ENCODE measurements at places on chromosomes 6 and 20.

GRCh38 chr6:15375638-15376290 is 129.9 kb downstream of the JARID2 start:
- DNase-seq: no peak

GRCh38 chr20:8608470-8608869 is 460.4 kb upstream of the PLCB4 start:
- DNase-seq: no peak

DNA sequence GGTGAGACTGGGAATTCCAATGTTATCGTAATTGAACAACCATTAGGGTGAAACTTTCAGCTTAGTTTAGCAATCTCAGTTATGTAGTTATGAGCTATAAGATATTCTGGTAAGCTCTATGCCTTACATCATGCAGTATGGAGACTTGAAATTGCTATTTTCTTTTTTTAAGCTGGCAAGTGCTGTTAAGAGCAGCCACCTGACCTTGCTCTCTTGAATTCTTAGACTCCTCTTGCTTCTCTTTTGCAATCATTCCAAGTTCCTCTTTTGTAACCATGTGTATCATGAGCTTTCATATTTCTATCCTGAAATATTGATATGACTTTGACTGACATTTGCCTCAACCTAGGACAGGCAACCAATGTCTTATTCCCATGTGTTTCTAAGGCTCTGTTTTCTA is 446.3 kb upstream of the SLC35B3 start:
- DNase-seq: no peak

- no peak for DNase-seq
Measured at GRCh38 chr6:48757661-48758060, 646.7 kb upstream of the PTCHD4 start.

DNA sequence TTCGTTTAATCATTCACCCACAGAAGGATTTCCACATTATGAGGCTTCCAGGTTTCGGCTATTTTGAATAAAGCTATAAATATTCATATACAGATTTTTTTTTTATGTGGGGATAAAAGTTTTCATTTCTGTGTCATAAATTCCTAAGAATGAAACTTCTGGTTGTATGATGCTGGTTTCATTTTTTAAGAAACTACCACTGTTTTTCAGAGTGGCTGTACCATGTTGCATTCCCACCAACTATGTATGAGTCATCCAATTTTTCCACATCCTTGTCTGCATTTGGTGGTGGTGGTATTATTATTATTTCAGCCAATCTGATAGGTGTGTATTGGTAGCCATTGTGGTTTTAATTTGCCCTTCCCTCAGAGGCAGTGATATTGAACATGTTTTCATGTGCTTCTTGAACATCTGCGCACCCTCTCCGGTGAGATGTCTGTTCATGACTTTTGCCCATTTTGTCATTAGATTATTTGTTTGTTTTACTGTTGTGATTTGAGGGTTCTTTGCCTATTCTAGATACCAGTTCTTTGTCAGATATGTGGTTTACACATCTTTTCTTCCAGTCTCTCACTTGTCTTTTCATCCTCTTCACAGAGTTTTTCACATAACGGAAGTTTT is 75.5 kb downstream of the DOK5 start:
- DNase-seq: no peak

DNA sequence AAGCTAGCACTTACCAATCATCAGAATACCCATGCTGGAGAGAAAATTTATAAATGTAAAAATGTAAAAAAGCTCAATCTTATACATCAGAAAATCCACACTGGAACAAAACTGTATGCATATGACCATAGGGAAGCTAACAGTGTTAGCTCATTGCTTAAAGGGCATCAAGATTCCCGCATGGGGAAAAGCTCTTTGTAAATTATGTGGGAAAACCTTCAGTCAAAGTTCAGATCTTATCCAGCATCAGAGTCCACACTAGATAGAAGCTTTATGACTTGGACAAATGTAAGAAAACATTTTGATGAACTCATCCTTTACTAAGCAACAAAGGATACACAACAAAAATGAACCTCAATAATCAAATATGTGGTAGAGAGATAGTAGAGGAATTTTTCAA is 34.7 kb downstream of the ZKSCAN8 start:
- DNase-seq: no peak

- DNase-seq: no peak
Measured at GRCh38 chr20:56350842-56351241, 7.9 kb upstream of the FAM210B start.

DNA sequence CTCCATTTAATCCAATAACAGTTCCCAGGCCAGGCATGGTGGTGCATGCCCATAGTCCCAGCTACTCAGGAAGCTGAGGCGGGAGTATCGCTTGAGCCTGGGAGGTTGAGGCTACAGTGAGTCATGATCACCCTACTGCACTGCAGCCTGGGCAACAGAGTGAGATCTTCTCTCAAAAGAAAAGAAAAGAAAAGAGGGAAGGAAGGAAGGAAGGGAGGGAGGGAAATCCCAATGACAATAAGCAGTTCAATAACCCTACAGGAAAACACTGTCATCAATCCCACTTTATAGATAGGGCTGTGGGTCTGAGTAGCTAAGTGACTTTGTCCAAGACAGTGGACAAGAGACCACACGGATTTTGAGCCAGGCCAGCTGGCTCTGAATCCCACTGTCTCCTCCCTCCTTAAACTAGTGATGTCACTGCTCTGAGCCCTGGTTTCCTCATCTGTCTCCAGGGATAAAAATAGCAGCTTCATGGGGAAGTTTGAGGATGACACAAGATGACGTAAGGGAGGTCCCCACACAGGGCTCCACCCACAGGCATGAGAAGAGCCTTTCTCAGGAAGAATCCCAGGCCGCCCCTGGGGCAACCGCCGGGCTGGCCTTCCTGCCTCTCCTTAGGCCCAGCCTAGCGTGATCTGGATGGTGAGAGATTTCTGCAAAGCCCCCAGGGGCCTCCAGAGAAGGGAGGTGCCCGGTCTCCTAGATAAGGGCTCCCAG is 7.2 kb upstream of the TRIB3 start:
- no peak for DNase-seq

GRCh38 chr6:39347906-39348585 is 25.5 kb upstream of the KCNK16 start:
- peak; percentile 41 for DNase-seq

- DNase-seq: no peak
Measured at GRCh38 chr6:36376183-36376582, 11.3 kb downstream of the ETV7 start.

GRCh38 chr6:160967833-160968232 is 23.7 kb upstream of the MAP3K4 start:
- no peak for DNase-seq

GRCh38 chr6:11323666-11324452 is 91.4 kb upstream of the NEDD9 start:
- no peak for DNase-seq

- no peak for DNase-seq
Measured at GRCh38 chr20:37256286-37256685, 5.3 kb downstream of the GHRH start.

DNA sequence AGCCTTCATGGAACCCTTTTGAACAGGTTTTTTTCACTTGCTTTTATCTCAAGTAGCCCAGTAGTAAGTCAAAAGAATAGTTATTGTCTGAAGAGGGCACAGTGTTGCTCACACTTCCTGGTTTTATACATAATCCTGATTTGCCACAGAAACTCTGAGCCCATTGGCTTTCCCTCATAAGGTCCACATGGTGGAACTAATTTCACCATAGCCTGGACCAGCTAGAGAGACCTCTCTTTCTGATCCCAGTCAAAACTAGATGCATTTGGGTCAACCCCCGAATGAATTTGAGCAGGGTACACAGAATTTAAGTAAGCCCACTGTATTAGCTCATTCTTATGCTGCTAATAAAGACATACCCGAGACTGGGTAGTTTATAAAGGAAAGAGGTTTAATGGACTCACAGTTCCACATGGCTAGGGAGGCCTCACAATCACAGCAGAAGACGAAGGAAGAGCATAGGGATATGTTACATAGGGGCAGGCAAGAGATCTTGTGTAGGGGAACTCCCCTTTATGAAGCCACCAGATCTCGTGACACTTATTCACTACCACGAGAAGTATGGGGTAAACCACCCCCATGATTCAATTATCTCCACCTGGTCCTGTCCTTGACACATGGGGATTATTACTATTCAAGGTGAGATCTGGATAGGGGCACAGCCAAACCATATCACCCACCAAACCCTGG is 6.2 kb downstream of the RWDD2A start:
- no peak for DNase-seq

DNA sequence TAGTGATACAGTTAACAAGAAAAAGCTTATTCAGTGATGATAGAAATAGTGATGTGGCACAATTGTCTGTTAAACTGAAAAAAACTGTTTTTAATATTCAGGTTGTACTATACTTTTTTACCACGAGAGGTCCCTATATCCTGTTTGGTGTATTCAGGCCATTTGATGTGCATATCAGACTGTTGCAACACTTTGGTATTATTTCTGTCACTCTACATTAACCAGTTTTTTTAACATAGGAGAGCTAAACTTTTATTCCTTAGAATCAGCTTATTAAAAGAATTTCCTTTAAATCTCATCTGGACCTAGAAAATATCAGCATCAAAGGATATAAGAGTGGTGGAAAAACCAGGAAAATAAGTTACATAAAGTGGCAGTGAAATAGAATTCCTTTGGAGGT is 36.8 kb downstream of the TSPYL4 start:
- DNase-seq: no peak

- DNase-seq: no peak
Measured at GRCh38 chr6:122438975-122439374, 32.6 kb downstream of the SERINC1 start.

DNA sequence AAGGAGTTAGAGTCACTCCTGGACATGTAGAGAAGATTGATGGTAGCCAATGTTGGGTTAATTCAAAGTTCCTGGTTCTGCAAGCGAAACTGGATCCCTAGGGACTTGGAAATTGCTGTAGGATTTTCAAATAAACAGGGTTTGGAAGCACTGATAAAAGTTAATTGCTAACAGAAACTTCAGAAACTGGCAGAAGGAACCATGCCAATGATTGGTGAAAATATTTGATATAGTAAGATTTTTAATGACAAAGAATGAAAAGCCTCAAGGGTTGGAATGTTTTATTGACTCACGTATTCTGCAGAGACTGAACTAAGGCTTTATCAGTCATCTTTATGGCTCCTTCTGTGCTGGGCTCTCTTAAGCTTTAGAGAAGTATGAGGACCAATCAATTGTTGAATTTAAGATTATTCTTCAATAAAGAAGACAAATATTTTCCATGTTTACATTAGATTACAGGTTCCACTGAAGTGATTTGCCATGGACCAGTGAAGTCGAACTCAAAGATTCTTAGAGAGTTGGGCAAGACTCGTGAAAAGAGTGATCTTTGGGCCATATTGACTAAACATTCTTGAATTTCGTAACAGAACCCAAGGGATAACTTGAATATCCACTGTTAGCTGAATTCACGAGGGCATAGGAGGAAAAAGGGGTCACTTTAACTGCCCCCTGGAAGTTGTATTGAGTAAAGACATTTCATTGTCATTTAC is 371.4 kb downstream of the HDGFL1 start:
- no peak for DNase-seq

DNA sequence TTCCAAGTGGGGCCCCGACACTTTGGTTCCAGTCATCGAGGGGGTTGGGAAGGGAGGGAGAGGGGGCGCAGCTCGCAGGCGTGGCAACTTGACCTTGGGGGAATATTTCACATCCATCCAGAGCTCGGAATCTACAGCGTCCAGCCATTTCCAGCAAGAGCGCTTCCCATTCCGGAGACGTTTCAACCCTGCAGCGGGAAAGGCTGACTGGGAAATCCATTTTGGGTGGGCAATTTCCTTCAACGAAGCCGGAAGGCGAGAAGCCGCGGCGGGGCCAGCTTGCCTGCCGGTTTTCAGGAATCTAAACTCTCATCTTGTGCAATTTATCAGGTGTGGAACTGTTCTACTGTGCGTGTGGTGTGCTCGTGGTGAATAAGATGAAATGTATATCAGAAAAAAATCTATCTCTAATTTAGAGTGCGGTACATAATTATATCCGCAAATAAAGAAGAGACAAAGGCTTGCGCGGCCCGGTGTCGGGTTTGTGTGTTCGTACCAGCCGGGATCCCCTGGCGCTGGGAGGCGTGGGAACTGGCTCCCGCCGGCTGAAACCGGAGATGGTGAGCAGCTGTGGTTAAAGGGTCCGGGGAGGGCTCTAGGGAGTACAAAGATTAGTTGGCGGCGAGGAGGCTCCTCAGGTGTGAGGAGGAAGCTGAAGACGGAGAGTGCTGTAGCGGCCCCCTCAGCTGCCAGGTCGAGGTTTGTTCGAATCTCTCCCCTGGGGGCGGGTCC is 4.8 kb downstream of the SLC32A1 start:
- no peak for DNase-seq

DNA sequence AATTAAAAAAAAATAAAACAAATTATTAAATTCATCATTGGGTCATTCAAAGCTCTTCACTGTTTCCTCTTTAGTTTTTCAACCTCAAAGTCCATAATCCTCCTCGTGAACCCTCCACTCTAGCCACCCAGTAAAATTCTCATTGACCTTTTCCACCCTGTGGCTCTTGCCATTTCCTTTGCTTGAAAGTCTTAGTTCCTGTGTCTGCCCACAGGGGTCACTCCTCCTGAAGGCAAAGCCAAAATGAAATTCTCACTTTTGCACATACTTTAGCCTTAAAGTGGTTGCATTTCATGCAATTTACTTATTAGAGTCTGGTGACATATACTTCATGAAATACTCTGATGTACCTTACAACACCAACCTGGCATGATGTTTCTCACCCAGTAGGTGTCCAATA is 263.7 kb downstream of the BMP2 start:
- DNase-seq: no peak

- no peak for DNase-seq
Measured at GRCh38 chr20:34663213-34663943, 13.5 kb downstream of the PIGU start.

DNA sequence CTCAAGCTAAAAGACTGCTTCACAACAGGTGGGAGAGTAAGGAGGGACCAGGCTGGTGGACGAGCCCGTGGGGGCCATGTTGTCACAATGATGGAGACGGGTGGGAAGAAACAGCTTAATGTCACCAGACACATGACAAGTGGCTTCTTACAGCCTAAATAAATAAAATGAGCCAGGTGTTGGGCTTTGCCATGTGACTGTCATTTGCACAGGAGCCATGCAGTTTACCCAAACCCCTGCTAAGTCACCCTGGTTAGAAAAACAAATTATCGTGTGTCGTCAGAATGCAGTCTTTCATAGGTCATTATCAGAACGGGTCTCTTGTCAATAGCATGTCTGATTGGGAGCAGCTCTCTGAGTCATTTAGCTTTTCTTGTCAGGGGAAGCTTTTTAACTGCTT is 18.5 kb downstream of the BTBD3 start:
- DNase-seq: no peak

DNA sequence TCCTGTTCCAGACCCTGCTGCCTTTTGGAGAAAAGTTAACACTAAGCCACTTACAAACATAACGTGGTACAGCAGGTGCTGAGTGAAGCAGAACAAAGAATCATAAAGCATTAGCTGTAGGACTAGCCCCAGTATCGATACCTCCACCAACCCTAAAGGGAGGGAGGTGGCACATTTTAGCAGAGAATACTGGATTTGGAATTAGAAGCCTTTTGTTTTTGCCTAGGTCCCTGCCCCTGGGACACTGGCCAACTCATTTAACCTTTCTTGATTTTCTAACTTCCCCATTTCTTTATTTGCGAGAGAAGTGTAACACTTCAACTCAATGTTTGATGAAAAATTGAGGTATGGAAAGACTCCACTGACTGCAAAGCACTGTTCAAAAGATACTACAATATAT is 93.5 kb downstream of the B3GAT2 start:
- no peak for DNase-seq

Measured in effector CD4-positive, alpha-beta T cell (primary cell).